ENCODE measurements at places on chromosomes 7 and 10.

DNA sequence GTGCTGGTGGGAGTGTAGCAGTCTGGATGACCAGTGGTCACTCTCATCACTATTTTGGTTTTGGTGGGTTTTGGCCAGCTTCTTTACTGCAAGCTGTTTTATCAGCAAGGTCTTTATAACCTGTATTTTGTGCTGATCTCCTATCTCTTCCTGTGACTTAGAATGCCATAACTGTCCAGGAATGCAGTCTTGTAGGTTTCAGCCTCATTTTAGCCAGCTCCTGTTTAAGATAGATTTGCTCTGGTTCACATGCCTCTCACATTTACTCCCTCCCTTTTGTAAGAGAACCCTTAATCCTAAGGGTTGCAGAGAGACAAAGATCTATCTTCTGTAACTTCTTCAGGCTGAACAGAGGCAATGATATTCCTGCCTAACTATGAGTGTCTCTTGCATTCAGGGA lies 51.2 kb upstream of the INHBA start:
- no peak for DNase-seq

DNA sequence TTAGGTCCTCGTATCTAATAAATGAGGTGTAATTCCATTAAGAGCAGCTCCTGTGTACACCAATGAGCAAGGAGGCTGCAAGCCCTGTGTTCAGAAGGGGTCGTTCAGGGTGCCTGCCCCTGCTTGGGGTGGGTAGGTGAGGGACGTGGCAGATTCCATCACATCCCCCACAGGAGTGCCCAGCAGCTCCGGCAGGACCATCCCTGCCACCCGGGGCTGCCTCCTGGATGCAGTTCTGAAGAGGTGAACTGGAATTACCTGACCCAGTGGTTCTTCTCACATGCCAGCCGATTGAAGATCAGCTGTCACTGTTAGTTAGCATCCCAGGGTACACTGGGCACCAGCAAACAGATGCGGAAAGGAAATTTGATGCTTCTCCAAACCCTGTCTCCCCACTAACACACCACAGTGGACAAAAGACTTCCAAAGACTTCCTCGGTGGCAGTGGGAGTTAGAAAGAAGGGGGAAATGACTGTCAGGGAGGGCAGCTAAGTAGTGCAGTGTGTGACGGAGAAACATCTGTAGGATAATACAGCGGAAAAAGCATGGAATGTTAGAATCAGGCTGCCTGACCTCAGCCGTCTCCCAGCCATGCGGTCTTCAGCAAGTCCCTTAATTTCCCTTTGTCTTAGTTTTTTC lies 313.6 kb upstream of the ZMIZ1 start:
- no peak for DNase-seq

GRCh38 chr10:2476218-2476811 lies 591.0 kb upstream of the PFKP start:
- DNase-seq, result no peak

DNA sequence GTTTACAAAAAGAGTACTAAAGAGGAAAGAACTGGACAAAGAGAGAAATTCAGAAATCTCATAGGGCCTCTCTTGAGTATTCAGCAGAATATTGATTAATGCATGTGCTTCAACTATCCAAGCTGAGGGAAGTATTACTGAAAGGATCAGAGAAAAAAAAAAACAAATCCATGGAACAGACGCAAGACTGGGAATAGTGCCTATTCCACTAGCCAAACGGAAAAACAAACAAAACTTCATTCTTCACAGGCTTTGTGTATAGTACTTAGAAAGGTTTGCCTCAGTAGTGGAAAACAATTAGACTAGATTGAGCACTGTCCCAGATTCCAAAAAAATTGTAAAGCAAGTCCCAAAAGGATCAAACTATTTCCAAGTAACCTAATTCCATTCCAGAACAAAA lies 106.2 kb downstream of the TFEC start:
- DNase-seq, result no peak

- DNase-seq, result no peak
These were observed 7.5 kb downstream of the SFXN2 start for GRCh38 chr10:102721954-102722353.

DNA sequence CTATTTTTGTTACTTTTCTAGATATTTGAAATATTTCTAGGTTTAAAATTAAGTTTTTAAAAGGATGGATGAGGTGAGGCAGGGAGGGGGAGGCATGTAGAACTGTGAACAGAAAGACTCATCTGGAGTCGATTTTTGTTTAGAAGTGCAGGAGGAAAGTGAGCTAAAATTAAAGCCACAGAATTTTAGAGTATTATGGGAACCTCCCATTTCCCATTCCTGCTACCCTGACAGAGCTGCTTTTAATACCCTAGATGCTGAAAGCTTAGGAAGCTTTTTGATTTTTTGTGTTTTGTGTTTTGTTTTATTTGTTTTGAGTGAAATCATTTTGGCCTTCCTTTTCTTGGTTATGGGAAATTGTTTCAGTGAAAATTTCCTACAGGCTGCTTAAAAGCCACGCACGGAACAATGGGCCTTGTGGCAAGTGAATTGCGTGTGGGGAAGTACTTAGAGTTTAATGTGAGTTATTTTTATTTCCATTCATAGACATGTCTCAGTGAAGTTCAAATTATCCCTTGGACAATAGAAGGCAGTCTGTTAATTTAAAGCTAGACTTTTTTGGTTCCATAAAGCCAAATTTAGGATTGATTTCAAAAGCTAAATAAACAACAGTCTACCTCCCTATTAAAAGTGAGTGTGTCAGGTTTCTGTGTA lies 102.0 kb upstream of the HDAC9 start:
- no peak for DNase-seq

DNA sequence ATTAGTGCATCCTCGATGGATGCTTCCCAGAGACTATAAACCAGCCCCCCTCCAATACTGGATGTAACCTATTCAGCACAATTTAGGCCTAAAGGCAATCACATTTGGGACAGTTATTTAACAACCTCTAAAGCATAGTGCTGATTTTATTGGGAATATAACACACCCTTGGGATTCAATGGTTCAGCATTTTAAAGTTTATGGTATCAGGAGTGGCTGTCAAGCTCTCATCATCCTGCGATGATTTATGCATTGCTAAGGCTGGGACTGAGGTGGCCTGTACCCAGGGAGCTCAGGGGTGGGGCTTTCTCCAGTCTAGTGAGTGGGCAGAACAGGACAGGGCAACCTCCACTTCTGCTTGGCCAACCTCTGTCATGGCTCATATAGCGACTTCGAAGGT lies 464.9 kb downstream of the INHBA start:
- DNase-seq, result no peak

GRCh38 chr10:96279191-96279641 lies 7.8 kb upstream of the BLNK start:
- DNase-seq, result no peak

DNA sequence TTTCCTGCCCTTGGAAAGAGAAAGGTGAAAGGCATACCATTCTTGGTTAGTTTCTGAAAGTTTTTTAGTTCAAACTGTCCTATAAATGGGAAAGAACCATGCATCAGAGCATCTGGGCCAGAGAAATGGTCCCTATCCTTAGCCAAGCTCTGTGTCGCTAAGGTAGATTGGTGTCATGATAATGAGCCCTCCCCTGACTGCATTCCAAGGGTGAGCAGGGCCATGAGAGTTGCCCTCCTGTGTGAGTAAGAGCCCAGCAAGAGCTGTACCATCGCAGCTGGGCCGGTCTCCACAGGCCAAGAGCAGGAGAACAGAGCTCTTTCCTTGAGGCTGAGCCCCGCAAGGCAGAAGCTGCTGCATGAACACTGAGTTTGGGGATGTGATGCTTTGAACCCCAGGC lies 30.3 kb downstream of the GRB10 start:
- DNase-seq, result no peak

GRCh38 chr10:55449981-55450380 lies 649.0 kb upstream of the PCDH15 start:
- no peak for DNase-seq

DNA sequence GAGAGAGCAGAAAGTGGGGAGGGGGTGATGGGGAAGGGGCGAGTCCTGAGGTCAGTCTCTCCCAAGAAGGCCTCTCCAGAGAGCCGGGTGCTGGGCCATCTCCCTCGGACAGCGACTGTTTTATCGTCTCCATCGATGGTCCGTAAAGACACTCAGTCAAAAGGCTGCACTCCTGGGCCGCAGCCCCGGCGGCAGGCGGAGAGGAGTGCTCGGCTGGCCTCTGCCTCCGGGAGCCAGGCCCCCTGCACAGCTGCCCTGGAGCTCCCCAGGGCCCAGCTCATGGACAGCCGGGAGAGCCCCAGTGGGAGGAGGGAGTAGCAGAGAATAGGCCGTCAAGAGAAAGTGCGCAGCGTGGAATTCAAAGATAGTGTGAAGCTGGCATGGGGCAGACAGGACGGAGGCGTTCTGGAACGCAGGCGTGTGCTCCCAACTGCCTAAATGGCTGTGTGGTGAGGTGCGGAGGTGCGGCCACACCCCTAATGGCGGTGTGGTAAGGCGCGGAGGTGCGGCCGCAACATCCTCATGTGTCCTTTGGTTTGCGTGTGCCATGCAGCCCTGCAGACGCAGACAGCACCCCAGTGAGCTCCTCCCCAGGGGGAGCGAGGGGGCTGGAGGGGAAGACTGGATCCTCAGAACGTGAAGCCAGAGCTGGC lies 477.5 kb upstream of the FOXK1 start:
- DNase-seq, result no peak
